H54 (cell line): ENCODE measurements at places on chromosomes 5 and 9.
A peak's percentile ranks its signal among the peaks of the same experiment; 100 is the strongest.

GRCh38 chr9:33255014-33255413 is 9.5 kb downstream of the BAG1 start:
- no peak for DNase-seq

DNA sequence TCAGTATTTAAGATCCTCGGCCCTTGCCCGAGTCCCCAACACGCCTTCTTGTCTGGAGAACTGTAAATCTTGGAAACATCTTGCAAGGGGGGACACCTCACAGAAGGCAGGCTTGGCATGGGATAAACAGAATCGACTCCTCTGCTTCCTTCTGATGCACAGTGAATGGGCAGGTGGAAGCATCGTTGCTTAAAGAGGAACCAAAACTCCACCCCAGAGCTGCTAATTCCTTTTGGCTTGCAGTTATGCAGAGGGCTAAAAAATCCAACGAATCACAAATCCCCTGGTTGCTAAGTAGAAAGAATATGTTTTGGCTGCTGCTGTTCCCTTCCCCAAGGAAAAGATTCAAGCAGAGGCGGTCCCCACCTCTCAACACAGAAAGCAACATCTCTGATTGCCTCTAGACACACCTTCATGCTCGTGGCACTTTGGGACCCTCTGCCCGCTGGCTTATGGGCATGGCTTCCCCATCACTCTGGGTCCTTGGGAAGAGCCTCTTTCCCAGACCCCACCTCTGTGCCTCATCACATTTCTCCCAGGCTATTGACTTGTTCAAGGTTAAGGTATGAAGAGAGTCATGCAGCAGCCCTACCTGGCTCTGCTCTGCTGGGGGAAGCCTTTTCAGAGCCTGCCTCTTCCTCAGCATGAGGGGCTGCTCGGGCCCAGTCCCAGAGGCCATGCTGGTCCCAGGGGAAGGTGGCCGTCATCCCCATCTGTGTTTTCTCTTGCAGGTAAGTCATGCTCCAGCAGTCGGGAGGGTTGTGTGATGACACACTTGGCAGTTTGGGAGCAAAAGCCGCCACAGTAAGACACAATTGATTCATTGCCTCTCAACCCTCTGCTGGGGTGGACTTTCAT is 137.1 kb downstream of the KCNIP1 start:
- no peak for DNase-seq

- DNase-seq, result no peak
Observed at GRCh38 chr5:56717253-56717987, 97.9 kb upstream of the MAP3K1 start.

DNA sequence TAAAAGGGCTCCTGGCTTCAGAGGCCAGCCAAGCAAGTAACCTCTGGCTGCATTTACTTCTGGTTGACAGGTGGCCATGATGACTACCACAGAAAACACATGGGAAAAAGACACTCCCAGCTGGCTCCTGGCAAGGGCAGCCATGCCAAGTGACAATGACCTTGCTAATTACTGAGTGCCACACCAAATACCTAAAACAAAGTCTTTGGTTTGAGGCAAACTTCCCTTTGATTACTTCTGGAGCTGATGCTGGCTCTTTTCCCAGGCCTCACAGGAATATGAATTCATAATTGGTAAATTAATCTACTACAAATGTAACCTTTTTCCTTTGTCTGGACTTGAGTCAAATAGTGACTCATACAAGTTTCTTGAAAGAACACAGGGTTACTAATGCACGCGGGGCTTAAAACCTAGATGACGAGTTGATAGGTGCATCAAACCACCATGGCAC is 61.0 kb downstream of the LPAR1 start:
- peak; percentile 26 for DNase-seq

- DNase-seq, result no peak
Observed at GRCh38 chr5:168893283-168893682, 314.1 kb upstream of the PANK3 start.

DNA sequence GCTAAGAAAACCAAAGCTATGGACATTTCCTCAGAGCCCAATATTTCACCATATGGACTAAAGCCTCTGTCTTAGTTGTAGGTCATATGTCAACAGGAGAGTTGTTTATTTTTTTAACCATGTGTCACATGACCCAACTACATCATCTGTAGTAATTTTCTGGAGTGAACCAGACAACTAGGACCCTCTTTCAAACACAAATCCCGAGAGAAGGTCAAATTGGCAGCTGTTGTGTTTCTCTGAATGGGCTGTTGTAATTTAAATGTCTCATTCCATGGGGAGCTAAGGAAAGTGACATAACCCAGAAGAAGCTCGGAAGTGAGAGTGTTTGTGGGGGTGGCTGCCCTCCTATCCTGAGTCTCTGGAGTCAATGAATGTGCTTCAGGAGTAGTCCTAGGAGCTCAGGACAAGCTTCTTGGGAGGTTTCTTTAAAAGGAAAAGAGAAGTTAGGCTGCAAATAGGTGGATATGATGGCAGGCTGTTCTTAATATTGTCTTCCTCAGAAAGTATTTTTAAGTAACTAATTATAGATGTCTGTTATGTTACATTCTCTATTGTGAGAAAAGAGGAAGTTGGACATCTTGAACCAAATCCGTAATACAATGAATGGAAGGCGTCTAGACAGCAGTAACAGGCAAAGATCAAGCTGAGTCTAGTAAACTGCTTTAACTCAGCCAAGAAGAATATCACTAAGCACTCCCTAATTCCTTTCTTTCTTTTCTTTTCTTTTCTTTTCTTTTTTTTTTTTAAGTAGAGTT is 50.1 kb downstream of the TMEM167A start:
- no peak for DNase-seq

- DNase-seq, result no peak
Observed at GRCh38 chr5:178247481-178248456, 15.2 kb upstream of the PHYKPL start.

- DNase-seq, result no peak
Observed at GRCh38 chr9:69590266-69590665, 81.9 kb downstream of the APBA1 start.

DNA sequence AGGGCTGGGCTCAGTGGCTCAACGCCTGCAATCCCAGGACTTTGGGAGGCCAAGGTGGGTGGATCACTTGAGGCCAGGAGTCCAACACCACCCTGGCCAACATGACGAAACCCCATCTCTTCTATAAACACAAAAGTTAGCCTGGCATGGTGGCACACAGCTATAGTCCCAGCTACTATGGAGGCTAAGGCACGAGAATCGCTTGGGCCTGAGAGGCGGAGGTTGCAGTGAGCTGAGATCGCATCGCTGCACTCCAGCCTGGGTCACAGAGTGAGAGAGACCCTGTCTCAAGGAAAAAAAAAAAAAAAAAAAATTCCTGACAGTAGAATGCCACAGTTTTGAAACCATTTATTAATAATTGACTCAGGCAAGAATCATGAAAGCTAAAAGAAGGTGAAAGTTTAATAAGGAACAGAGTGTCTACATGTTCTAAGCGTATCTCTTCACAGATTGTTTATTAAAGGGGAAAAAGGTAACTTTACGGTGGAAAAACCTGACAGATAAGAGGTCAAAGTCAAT is 5.7 kb upstream of the PTGR1 start:
- DNase-seq, result no peak
